Activated B cell treated with CpG ODN at 0.5 μM for 24 hours (primary cell): ENCODE measurements at places on chromosomes 4 and X. TPM values are rescaled to one million over a fixed set of nuclear protein-coding genes. Genes with fewer than 3 reads are reported as not detected.

The FGF13 gene
- not detected in 2 replicates for total RNA-seq

The HELT gene
- total RNA-seq = not detected in 2 replicates

The ZCCHC18 gene
- 2.2 and 3.4 TPM in 2 replicates for total RNA-seq

The MUC7 gene
- total RNA-seq = not detected in 2 replicates

The L1CAM gene
- total RNA-seq = 7.3 and 11.0 TPM in 2 replicates

The PRRG1 gene
- total RNA-seq = not detected in 2 replicates

The GAGE13 gene
- total RNA-seq = not detected in 2 replicates

The NPY2R gene
- not detected in 2 replicates for total RNA-seq
